ENCODE measurements at places on chromosomes 5 and 9.

GRCh38 chr5:130115686-130116085 is 211.4 kb downstream of the CHSY3 start:
- no peak for DNase-seq

GRCh38 chr5:121873409-121873808 is 21.7 kb downstream of the FTMT start:
- no peak for DNase-seq

GRCh38 chr9:84310883-84311282 is 29.7 kb downstream of the SLC28A3 start:
- no peak for DNase-seq

GRCh38 chr9:70159630-70160029 is 99.1 kb upstream of the SMC5 start:
- DNase-seq = no peak

DNA sequence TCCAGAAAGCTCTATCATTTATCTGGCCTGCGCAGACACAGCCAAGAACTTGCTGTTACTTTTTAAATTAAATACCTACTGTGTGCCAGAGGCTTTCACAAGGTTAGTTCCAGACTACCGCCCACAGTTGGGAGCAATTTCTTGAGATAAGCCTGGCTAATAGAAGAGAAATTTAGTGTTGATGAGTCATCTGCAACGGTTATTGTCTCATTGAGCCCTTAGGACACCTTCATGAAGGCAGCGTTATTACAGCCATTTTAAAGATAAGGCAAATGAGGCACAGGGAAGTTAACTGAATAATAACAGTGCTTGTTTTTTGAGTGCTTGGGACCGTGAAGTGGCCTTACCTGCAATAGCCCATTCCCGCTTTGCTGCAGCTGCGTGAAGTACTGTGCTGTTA is 292.9 kb upstream of the MSX2 start:
- no peak for DNase-seq

DNA sequence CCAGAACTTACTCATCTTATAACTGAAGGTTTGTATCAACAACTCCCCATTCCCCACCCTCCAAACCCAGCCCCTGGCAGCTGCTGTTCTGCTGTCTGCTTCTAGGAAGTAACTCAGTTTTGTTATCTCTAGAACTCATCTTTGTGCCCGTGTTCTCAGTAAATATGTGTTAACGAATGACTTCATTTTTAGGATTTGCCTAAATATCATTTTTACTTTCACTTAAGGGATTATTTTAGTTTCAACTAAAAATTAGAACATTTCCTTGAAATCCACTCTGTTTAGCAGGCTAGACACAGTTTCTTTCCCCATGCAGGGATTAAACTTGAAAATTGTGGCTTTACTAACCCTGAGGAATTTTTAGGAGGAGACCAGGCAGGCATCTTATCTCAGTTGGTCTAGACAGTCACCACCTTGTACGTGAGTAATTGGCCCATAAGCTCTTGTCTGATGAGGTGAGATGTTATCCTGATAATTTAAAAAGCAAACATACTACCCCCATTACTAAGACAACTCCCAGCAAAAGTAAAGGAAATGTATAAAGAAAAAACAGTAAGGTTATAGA is 68.2 kb upstream of the TNFAIP8 start:
- no peak for DNase-seq

DNA sequence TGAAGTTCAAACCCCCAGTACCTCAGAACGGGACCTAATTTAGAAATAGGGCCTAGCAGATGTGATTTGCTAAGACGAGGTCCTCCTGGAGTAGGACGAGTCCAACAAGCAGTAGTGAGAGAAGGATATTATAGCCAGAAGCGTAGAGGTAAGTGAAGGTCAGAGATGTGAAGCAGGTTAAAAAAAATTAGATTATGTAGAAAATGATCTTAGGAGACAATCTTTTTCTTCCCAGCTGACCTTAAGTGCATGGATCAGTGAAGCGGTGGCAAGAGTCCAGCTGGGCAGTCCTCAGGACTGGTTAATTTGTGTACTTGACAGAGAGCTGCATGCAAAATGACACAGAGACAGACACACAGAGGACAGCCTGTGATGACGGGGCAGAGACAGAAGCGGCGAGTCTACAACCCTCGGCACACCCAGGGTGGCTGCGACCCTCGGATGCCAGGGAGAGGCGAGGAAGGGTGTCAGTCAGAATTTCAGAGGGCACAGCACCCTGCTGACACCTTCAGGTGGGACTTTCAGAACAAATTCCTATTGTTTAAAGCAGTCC is 131.4 kb upstream of the IRX4 start:
- DNase-seq = no peak

- no peak for DNase-seq
These were observed 411.1 kb upstream of the NUDT12 start for GRCh38 chr5:103973669-103974068.

- no peak for DNase-seq
These were observed at the start of gene DCANP1 for GRCh38 chr5:135447298-135447929. Gene DCANP1, minus strand, starts transcription at chr5:135447348. Its CDS starts 240 bp downstream, at chr5:135447108.

DNA sequence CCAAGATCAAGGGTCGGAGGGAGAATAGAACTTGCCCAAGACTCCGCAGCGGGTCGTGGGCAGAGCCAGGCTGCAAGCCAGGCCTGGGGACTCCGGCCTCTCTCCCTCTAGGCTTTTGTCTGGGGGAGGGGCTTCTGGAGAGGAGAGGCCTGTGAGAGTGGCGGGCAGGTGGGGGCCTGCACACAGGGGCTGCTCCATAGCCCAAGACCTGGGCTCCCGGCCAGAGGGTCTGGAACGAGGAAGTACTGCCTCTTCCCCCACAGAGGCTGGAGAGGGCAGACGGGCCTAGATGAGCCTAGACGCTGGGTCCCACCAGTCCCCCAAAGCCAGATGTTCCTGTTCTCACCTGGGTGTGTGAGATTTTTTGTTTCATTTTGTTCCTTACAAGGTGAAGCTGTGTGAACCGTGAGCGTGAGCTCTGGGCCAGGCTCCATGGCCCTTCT is 5.2 kb upstream of the ST6GALNAC6 start:
- no peak for DNase-seq
